Sigmoid colon (tissue), 7 donors: ENCODE measurements at places on chromosomes 12 and 14. TPM values are rescaled to one million over a fixed set of nuclear protein-coding genes. Genes with fewer than 3 reads are reported as not detected.

DNA sequence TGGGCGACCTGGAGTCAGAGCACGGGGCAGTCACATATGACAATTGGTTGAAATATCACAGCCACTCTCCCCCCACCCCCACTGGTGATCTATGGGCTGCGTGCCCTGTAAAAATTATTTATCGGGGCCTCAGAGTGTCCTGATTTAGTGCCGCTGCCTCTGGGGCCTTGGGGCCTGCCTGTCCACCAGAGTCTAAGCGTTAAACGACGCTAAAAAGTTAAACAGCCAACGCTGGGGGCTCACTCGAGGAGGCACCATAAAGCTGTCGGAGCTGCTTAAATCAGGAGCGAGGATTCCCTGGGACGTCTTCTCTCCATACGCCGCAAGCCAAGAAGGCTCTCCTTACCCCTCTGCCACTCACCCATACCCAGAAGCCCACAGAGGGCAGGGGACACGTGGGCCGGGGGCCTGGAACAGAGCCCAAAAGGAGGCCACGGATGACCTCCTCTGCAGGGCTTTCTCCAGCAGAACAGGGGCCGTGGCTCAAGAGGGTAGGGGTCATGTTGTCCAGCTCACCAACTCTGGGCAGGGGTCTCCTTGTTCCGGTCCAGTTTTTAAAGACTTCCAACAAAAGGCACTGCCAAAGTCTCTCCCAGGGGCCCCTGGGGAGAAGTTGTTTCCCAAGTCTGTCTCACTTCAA is 42.2 kb downstream of the SMUG1 start:
- H3K4me1 ChIP-seq = no peaks in the 10 kb centered on the region
- no peaks in the 10 kb centered on the region for H3K27me3 ChIP-seq
- no peak overlapping the region for H3K4me3 ChIP-seq
- H3K27ac ChIP-seq = no peak overlapping the region
- DNase-seq = no peak

- H3K4me1 ChIP-seq = no peaks in the 10 kb centered on the region
- no peak overlapping the region for H3K4me3 ChIP-seq
- no peaks in the 10 kb centered on the region for H3K36me3 ChIP-seq
- no peak for DNase-seq
- H3K27me3 ChIP-seq = no peaks in the 10 kb centered on the region
These were observed 343.4 kb downstream of the ADAMTS20 start for GRCh38 chr12:43208627-43209026.

DNA sequence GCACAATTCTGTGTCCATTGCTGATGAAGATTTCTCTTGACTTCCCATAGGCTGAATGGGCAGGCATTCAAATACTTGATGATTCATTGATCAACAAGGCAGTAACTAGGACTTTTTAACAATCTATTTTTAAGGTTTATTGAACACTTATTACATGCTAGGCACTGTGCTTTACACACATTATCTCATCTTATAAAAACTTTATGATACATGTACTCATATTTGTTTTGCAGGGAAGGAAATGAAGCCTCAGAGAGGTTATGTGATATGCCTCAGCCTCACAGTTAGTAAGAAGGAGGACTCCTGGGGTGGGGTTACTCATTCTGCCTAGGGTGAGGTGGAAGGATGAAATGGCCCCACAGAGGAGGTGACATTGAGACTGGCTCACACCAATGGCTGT is 12.9 kb upstream of the EMP1 start:
- H3K27me3 ChIP-seq = no peaks in the 10 kb centered on the region
- H3K4me3 ChIP-seq = no peak overlapping the region
- DNase-seq = no peak
- H3K4me1 ChIP-seq = peaks cover 12% of the 10 kb centered on the region
- H3K36me3 ChIP-seq = no peaks in the 10 kb centered on the region
- no peak overlapping the region for H3K27ac ChIP-seq

DNA sequence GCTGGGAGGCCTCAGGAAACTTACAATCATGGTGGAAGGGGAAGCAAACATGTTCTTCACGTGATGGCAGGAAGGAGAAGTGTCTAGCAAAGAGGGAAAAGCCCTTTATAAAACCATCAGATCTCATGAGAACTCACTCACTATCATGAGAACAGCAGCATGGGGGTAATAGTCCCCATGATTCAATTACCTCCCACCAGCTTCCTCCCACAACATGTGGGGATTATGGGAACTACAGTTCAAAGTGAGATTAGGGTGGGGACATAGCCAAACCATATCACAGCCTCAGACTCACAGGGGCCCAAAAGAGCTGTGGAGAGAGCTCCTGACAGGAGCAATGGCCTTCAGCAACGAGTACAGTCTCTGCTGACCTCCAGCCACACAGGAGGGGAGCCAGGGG is 151.4 kb downstream of the GXYLT1 start:
- no peak overlapping the region for H3K27ac ChIP-seq
- no peaks in the 10 kb centered on the region for H3K27me3 ChIP-seq
- DNase-seq = no peak
- H3K4me3 ChIP-seq = no peak overlapping the region
- no peaks in the 10 kb centered on the region for H3K4me1 ChIP-seq

DNA sequence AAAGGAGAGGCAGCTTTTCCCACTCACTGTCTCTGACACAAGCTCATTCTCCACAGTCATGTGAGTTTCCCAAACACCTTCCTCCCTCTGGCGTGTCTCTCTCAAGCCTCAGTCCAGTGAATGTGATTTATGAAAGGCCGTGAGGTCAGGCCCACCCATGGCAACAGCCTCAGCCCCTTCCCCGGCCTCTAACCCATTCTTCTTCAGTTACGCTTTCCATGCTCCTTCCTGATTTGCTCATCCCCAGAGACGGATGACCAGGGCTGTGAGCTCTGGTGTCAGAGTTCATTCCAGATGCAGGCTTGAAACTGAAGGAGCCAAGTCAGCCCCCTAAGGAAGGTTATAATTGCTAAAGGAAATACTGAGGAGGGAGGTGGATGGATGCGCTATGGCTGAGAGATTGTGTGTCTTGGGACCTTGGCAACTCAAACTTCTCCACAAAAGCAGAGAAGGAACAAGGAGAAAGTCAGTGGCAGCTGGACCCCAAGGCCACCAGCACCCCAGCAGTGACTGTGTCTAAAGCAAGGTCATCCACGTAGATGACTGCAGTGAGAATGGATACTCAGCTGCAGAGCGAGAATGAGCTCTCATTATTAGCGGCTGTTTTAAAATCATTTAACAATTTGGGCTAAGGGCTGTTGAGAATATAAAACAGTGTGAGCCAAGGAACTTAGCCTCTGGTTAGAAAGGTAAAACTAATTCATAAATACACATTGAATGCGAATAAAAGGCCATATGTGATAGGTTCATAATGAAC is 84.1 kb downstream of the FBXL14 start:
- H3K27me3 ChIP-seq = no peaks in the 10 kb centered on the region
- no peaks in the 10 kb centered on the region for H3K36me3 ChIP-seq
- no peak overlapping the region for H3K4me3 ChIP-seq
- H3K4me1 ChIP-seq = no peaks in the 10 kb centered on the region
- DNase-seq = peak; percentile 46

DNA sequence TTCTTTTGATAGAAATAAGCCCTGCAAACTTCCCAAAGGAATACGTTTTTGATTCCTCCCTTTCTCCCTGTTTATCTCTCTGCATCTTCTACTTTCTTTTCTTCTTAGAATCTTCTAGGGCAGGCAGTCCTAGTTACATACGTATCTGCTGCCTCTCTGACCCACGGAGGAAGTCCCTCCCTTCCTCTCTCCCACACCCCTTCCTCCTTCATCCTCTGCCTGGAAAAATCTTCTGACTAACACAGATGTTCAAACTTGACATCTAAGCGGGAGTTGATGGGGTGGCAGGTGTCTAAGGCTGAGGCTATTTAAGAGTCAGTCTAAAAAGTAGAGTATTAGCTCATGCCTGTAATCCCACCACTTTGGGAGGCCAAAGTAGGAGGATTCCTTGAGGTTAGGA is 88.6 kb downstream of the MAP1LC3B2 start:
- DNase-seq = no peak
- no peaks in the 10 kb centered on the region for H3K4me1 ChIP-seq

DNA sequence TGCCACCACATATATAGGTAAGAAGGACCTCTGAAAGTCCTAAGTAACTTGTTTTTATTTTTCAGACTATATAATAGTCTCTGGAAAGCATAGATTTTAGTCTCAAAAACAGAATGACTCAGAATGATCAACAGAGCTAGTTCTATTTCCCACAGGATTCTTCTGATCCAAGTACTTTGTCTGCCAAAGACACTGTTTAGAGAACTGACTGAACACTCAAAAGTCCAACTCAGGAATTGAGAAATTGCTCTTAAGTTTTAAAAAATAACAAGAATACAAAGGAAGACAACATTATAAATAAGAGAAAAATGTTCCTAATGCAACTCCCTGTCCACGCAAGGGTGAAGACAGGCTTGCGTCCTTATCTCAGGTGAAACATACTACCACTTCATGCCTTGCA is 29.0 kb downstream of the LGMN start:
- no peaks in the 10 kb centered on the region for H3K36me3 ChIP-seq
- no peaks in the 10 kb centered on the region for H3K27me3 ChIP-seq
- H3K27ac ChIP-seq = peak overlapping the region; percentile 3
- H3K4me1 ChIP-seq = no peaks in the 10 kb centered on the region
- no peak overlapping the region for H3K4me3 ChIP-seq

GRCh38 chr12:57488402-57489156 is 711 bp downstream of the MARS1 start:
- no peaks in the 10 kb centered on the region for H3K27me3 ChIP-seq
- peak overlapping the region; percentile 87 for H3K27ac ChIP-seq
- no peak for DNase-seq
- H3K4me3 ChIP-seq = peak overlapping the region; percentile 93

Gene HCAR1
- not detected for total RNA-seq

Gene TEAD4
- 2.9 TPM for total RNA-seq

Gene TOMM20L
- total RNA-seq = not detected

Gene TPH2
- total RNA-seq = not detected
